ENCODE measurements at places on chromosomes 5 and 9.
A peak's percentile ranks its signal among the peaks of the same experiment; 100 is the strongest.

GRCh38 chr5:115840873-115841272, 492 bp downstream of the ATG12 start:
- DNase-seq, result no peak

- no peak for DNase-seq
These were observed 2002.9 kb downstream of the MAT2B start for GRCh38 chr5:165508286-165508685.

DNA sequence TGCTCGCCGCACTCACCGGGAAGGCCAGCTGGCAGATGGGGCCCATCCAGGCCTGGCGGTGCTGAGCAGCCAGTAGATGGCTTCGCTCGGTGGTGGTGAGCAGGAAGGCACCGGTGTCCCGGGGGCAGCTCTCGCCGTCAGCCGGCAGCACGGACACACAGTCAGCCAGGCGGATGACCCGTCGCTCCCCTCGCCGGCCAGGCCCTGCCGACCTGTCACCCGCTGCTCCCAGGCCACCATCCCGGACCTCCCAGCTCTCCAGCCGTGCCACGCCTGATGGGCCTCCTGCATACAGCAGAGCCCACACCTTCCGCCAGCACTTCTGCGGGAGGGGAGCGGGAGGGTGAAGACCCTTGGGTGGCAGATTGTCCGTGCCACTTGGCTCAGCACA, 1.4 kb downstream of the DOK3 start:
- no peak for DNase-seq

- DNase-seq, result peak; percentile 30
These were observed 34.3 kb upstream of the FSD1L start for GRCh38 chr9:105413525-105413924.

DNA sequence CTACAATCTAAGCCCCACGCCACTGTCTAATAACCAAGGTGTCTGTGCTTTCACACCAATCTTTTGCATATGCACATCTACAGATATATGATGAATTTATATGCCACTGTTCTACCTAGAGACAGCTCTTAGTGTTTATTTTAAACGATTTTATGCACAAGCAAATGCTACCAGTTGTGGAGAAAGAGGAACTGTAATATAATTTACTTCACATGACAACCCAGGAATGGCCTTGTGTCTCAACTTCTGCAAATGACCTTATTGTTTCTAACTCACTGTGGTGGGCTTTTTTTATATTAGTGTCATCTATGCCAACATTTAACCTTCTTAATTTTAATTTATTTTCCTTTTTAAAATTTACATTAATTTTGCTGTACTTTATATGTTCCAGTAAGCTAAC, 531.1 kb upstream of the TLE4 start:
- no peak for DNase-seq
